GM18507 (cell line): ENCODE measurements at places on chromosomes 11 and 22.
A peak's percentile ranks its signal among the peaks of the same experiment; 100 is the strongest.

DNA sequence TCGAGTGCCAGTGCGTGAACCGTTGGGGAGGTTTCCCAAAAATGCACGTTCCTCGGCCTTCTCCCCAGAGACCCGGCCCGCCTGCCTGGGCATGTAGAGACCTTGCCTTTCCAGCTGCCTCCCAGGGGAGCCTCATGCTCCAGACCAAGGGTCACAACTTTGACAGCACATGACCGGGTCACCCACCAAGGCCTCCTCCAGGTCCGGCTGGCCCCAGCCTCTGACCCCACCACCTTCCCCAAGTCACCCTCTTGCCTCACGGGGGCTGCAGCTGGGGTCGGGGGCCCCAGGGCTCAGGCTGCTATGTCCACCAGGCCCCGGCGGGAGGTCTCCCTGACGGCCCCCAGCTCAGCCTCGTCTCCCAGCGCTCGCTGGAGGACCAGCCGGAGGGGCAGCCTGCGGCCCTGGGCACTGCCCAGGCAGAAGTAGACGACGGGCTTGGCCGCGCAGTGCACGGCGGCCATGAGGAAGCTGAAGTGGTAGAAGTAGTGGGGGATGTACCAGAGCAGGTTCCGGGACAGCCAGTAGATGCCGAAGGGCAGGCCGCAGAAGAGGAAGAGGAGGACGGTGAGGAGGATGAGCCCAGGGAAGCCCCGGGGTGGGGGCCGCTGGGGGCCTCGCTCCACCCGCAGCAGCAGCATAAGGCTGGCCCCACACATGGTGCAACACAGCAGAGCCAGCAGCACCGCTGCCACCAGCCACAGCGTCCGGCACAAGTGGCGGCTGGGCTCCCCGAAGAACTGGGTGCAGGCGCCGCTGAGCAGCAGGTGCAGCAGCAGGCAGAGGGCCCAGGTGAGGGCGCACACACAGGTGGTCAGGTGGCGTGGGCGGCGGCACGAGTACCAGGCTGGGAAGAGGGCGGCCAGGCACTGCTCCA, 4.4 kb downstream of the MRGPRE start:
- DNase-seq: no peak

- DNase-seq: no peak
Measured at GRCh38 chr22:38952281-38952993, 5.0 kb upstream of the APOBEC3A start.

DNA sequence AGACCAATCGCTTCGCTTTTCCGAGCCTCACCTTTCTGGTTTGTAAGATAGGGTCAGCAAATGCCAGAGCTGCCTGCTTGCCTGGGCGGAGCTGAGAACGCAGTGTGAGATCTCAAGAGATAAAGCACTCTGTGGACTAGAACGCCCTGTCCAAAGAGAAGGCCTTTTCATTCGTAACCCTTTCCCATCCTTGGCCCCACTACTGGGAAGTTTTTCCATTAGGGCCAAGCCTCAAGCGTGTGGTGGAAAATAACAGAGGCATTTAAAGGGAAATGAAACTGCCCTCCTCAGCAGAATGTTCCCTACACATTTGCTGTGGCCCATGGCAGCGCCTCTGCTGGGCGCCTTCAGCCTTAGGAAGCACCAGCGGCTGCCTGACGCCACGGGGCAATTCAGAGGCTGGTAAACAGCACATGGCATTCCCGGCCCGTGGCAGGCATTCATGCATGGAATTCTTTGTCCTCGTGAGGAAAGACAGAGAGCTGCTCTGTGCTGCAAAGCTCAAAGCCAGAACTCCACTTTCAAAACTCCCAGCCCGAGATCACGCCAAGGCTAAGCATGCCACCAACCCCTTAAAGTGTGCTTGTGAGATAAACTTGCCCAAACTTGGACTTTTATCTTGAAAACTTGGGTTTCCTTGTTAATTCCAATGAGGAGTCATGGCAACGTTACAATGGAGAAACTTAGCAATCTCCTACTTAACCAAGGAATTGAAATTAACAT, 38.1 kb downstream of the AHNAK start:
- no peak for DNase-seq

GRCh38 chr11:134841411-134841810, 429.4 kb upstream of the B3GAT1 start:
- no peak for DNase-seq

DNA sequence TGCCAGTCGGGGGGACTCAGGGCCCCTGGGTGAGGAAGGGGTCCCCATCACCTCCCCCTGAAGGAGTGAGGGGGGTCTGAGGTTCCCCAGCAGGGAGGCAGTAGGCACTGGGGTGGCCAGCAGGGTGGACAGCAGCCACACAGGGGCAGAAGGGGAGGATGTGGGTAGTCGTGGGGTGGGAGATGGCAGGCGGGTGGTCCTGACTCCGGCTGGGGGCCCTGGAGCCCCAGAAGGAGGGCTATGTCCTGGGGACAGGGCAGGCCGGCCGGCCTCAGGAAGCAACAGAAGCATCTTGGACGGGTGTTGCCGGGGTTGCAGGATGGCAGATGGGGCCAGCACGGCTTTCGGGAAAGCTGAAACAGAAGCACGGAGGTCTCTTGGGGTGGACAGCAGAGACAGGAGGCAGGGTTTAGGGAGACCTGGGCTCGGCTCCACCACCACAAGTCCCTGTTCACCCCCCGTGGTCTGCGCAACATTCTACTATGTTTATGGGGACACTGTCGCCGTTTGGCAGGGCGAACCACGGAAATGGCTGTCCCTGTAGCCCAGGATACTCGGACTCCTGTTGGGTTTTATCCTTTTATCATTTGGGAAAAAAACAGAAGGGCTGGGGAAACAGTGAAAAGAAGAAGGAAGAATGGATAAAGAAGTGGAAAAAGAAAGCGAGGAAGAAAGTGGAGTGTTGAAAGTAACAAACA, 14.1 kb downstream of the VWCE start:
- DNase-seq: no peak

DNA sequence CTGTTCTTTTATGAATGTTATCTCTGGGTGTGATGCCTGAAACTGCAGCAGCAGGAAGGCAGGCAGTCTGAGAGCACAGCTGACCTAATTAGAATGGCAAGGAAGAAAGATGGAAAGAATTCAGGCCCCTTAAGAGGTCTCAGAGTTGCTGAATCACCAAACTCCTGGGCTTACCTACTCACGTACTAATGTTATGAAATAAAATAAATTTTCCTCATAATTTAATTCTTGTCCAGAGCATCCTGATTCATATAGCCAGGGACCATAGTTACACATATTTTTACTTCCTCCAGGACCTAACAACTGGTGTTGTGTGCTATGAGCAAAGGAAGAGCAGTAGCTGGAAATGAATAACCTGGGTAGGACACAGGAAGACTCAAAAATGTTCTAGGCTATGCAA, 41.9 kb downstream of the SNX19 start:
- DNase-seq: no peak

- DNase-seq: no peak
Measured at GRCh38 chr11:44748606-44749005, 21.8 kb downstream of the TSPAN18 start.

DNA sequence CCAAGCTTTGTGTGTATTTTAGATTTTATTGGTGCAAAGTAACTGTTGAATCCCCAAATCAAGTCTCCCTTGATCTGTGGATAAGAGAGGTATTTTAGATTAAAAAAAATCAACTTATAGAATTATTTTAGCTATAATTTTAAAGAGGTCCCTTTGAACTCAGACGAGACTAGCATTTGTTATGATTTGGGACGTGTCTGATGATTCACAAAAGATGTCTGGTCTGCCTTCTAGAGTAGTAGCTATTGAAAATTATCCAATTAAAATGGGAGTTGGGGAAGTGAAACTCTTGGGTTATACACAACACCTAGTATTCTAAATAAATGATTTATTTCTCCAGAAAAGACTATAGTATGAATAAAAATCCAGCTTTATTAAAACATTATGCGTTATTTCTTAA, 227.9 kb upstream of the GRIA4 start:
- no peak for DNase-seq

DNA sequence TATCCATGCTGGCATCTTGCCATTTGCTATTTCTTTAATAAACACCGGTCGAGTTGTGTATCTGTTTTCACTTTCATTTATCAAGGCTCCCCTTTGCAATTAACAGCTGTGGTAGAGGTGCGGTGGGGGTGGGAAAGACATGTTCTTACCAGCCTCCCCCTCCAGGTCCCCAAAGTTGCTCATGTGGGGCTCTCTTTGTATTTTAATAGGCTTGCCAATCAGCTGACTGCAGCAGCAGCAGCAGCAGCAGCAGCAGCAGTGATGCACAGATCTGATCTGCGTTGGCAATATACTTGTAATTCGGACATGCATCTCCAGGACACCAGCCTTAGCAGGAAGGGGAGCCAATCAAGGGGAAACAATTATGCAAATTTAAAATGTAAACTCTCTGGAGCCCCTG, 40.3 kb upstream of the E2F8 start:
- DNase-seq: peak; percentile 20

GRCh38 chr11:77101043-77101537, 1.6 kb upstream of the OMP start:
- peak; percentile 25 for DNase-seq

DNA sequence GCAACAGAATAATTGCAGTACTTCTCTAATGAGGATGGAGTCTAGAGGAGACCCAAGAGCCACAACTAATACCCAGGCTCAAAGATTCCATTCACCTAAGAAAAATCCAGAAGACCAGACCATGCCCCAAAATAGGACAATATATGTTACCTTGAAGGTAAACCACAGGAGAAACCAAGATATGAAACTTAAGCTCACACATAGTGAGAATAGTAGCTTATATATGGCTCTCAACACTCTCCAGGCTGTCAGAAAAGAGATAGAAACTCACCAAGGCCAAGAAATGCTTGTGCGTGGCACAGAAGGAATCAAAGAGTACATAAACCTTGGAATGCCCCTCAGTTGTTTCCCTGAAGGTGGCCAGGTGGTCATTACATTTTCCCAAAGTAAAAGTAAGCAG, 9.1 kb downstream of the FAM111A start:
- DNase-seq: no peak

GRCh38 chr22:27662359-27663301, 138.9 kb downstream of the MN1 start:
- DNase-seq: no peak

DNA sequence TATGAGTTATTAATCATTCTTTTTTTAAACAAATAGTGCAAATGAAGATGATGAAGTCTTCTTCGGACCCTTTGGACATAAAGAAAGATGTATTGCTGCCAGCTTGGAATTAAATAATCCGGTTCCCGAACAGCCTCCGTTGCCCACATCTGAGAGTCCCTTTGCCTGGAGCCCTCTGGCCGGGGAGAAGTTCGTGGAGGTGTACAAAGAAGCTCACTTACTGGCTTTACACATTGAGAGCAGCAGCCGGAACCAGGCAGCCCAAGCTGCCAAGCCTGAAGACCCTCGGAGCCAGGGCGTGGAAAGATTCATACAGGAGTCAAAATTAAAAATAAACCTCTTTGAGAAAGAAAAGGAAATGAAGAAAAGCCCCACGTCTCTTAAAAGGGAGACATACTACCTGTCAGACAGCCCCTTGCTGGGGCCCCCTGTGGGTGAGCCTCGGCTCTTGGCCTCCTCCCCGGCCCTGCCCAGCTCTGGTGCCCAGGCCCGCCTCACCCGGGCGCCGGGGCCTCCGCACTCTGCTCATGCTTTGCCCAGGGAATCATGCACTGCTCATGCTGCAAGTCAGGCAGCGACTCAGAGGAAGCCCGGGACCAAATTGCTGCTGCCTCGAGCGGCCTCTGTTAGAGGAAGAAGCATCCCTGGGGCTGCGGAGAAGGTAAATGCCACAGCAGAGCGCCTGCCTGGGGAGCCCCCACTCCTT, 11.8 kb downstream of the GTSE1 start:
- DNase-seq: no peak
